ENCODE measurements at places on chromosomes 16 and 17.

GRCh38 chr17:67078292-67078691, 33.9 kb downstream of the CACNG1 start:
- no peak for DNase-seq

- DNase-seq, result no peak
These were observed 35.2 kb upstream of the SDK2 start for GRCh38 chr17:73679476-73679875.

DNA sequence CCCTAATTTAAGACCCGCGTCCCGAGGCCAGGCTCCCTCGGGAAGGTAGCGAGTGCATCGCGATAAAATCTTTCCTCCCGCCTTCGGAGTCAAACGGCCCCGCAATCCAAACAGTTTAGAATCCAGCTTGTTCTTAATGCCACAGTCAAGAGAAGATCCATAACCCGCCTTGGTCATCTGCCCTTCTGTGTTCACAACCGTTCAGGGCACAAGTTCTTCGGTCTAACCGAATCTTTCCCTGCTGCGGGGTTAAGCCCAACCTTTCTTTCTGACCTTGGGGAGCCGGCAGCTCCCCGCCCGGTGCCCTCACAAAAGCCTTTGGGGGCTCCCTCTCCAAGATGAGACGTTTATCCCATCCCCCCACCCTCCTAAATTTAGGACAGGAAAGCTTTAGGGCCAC, 30.3 kb downstream of the CPSF4L start:
- DNase-seq, result peak; percentile 66

DNA sequence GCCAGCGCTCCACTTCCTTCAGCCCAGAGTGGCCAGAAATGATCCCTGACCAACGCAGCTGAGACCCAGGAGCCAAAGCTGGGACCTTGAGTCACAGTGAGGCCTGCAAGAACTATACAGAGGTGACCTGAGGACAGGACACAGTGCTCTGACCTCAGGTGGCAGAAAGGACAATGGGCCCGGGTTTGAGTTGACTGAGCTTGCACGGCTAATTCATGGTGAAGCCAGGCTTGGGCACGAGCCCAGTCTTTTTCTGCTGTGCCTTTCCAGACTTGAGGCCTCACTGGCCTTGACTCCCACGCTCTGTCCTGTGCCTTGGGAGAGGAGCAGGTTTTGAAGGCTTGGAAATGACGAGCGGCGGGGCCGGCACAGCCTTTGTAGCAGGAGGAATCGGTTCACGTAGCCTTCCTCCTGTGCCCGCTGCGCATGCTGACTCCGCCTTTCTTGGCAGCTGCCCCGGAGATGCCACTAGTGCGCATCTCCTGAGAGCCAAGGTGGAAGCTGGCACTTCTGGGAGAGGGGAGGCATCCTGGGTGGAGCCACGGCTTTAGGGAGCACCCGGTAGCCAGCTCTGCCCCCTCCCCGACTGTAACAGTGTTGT, 34.9 kb downstream of the NDEL1 start:
- DNase-seq, result no peak

- no peak for DNase-seq
These were observed 18.2 kb downstream of the ALOX15B start for GRCh38 chr17:8056976-8057625.

- no peak for DNase-seq
These were observed 8.2 kb upstream of the CIAO3 start for GRCh38 chr16:749010-749409.

DNA sequence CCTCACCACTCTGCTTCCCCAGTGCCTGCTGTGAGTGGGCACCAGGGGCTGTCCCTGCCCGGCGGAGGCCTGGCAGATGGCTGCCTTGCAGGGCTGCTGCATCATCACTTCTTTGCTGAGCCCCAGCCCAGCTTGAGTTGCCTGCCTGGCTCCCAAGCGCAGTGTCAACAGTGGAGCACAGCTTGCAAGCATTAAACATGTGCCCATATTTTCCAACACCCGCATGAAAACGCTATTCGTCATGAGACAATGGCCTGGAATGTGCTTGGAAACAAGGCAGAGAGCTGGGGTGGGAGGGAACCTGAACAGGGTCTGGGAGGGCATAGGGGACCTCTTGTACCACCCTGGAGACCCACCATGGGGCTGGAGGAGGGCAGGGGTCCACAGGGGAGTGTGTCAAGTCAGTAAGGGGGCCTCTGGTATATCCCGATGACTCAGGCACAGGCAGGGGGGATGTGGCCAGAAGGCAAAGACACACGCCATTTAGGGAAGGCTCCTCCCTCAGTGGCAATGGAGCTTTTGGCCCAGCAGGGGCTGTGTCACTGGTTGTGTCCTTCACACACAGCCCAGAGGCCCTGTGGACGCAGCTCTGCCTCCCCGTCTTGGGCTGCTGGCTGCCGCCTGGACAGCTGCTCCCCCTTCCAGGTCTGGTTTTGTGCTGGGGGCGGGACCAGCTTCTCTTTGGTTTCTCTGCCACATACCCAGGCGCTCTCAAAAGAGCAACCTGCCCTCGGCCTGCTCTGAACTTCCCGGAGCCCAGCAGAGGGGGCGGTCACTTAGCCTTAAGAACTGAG, 17.4 kb upstream of the MTSS2 start:
- DNase-seq, result no peak

DNA sequence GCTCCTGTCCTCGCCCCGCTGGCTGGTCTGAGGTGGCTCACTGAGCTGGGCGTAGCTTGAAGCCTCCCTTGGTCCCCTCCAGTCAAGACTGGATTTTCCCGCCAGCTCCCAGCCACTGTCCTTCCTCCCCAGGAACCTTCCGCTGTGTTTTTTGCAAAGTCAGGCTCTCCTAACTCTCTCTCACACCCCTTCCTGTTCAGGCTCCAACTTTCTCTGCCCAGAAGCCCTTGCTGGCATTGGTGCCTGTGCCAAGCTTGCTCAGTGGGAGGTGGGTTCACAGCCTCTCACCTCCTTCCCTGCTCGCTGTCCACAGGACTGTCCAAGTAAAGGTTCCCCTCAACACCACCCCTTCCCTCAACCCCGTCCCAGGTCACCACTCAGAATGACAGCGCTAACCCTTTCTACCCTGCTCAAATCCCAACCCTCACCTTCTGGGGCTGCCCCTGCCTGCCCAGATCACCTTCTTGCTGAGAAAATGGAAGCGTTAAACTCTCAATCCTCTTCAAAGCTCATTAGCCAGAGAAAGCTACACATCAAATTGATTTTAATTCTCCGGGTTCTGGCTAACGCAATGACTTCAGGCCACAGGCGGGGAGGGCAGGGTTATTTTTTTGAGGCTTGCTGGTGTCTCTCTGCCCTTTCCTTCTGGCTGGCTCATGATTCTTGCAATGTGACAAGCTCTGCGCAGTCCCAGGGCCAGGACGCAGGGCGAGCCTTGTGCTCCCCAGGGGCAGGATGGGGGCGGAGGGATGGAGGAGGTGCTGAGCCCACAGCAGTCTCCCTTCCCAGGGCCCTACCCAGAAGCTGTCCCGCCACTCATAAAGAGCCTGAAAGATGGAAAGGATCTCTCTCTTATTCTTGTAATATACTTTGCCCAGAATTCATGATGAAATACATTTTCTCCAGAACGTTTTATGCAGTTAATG, 357.2 kb upstream of the TNRC6C start:
- no peak for DNase-seq

DNA sequence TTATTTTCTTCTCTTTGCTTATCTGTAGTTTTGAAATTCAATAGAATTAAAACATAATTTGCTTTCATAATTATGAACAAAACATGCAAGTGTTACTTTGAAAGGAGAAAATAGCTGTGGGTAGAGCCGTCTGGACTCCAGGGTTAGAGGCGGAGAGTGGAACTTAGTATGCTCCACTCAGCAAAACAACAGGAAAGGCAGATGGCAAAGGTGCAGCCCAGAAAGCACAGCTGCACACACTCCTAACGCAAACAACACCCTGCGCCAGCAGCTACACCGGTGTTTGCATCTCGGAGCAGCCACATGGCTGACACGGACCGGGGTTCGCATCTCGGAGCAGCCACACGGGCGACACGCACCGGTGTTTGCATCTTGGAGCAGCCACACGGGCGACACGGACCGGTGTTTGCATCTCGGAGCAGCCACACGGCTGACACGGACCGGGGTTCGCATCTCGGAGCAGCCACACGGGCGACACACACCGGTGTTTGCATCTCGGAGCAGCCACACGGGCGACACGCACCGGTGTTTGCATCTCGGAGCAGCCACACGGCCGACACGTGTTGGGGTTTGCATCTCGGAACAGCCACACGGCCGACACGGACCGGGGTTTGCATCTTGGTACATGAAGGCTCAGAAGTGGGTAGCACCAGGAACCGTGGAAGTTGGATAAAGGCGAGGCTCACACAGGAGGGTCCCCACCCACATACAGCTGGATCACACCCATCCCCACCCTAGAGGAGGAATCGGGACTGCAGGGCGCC, 12.2 kb upstream of the CAPN15 start:
- no peak for DNase-seq
